ENCODE measurements at places on chromosomes 13 and 19.

- DNase-seq = no peak
Measured at GRCh38 chr13:24005755-24006281, 108.5 kb upstream of the C1QTNF9B start.

DNA sequence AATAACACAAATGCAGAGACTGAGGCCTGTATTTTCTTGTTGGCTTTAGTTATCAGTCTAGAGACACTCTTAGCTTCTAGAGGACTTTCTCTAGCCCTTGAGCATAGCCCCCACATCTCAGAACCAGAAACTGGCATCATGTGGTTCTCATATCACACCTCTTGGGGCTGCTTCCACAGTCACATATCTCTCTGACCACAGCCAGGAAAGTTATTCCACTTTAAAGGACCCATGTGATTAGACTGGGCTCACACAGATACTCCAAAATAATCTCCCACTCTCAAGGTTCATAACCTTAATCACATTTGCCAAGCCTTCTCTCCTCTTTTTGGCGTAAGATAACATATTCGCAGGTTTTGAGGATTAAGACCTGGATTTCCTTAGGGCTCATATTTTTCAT lies 846.9 kb upstream of the MIR17HG start:
- DNase-seq = no peak

DNA sequence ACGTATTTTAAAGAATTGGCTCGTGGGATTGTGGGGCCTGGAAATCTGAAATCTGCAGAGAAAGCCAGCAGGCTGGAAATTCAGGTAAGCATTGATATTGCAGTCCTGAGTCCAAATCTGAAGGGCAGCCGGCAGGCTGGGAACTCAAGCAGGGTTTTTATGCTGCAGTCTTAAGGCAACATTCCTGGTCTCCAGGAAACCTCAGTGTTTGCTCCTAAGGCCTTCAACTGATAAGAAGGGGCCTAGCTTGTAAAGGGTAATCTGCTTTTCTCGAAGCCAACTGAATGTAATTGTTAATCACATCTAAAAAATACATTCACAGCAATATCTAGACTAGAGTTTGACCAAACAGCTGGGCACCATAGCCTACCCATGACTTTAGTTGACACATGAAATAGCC lies 154.4 kb downstream of the EFNB2 start:
- no peak for DNase-seq

GRCh38 chr19:4316956-4317355 lies 12.6 kb downstream of the FSD1 start:
- DNase-seq = no peak

GRCh38 chr13:110126391-110126961 lies 180.5 kb downstream of the COL4A1 start:
- no peak for DNase-seq

- no peak for DNase-seq
Measured at GRCh38 chr13:106432636-106433035, 102.8 kb downstream of the EFNB2 start.
